ENCODE measurements at places on chromosomes 5 and 9.

- no peak for DNase-seq
Measured at GRCh38 chr5:131281133-131281867, 17.4 kb downstream of the CDC42SE2 start.

- no peak for DNase-seq
Measured at GRCh38 chr5:143812085-143812705, at the start of gene HMHB1. TSS of gene HMHB1 (plus strand) at chr5:143812161.

DNA sequence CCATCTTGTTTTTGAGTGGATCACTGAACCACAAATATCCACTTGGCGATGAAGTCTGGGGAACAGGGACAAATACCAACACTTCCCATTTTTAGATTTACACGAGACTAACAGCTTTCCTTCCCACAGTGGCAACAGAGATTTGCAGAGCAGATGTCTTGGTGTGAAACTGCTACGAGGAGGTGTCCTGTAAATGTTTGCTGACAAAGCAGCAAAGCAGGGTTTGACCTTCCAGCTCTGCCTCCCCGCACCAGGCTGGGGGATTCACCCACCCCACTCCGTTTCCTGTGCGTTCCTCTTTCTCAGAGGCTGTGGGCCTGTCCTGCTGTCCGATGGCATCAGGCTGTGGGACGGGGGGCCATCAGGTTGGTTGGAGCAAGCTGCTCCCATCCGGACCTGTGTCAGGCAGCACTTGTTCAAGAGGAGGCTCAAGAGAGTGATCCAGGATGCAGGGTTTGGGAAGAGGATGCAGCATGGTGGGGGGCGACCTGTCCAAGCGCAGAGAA, 693 bp upstream of the RGS3 start:
- DNase-seq: no peak

DNA sequence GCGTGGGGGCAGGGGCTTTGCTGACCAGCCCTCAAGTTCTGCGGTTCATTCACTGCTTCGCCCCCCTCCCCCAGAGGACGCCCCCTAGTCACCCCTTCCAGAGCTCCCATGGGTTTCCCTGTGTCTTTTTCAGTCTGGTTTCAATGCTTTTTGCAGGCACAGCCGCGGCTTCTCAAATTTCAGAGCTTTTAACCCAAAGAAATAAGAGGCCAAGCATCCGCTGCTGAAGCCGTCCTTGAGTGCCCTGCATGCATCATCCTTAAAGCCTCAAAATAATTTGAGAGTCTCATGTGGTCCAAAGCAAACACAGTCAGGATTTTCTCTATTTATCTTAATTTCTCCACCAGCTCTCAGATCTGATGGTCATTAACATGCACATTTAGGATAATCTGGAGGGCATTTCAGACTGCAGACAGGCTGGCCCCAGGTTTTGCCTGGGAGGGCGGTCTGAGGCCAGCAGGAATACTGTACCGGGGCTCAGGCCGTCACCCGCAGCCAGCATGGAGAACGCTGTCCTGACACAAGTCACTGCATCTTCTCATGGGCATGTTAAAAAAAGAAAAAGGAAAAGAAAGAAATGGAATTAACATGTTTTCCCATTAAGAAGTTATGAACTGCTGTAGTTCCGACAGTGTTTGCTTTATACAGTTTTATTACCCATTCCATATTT, 420.8 kb upstream of the IRX4 start:
- no peak for DNase-seq

All from NCI-H774 (cell line).